ENCODE measurements at places on chromosomes 2 and 18.

DNA sequence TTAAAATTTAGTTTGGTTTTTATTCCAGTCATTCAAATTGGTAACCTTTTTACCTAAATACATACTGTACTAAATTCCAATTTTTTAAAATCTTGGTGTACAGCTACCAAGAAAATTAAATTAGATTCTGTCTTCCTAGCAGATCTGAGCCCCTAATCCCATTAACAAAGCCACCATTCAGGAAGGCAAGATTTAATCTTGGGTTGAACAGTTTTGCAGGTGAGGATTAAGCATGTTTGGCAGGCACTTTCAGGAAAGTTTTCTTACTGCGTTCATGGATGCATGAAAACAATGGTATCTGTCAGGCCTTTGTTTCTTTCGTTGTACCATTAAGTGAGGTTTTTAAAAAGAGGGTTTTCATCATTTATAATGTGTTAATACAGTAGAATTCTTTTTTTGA is 32.8 kb downstream of the ITPRID2 start:
- no peak for DNase-seq
- H3K4me3 ChIP-seq = no peak overlapping the region
- peaks cover 29% of the 10 kb centered on the region for H3K36me3 ChIP-seq
- H3K27ac ChIP-seq = no peak overlapping the region
- peaks cover 2% of the 10 kb centered on the region for H3K4me1 ChIP-seq

GRCh38 chr2:27014771-27015433 is 17.9 kb upstream of the TMEM214 start:
- H3K4me1 ChIP-seq = no peaks in the 10 kb centered on the region
- no peak for DNase-seq
- no peak overlapping the region for H3K4me3 ChIP-seq
- peaks cover 2% of the 10 kb centered on the region for H3K27me3 ChIP-seq
- H3K27ac ChIP-seq = no peak overlapping the region
- H3K36me3 ChIP-seq = no peaks in the 10 kb centered on the region

DNA sequence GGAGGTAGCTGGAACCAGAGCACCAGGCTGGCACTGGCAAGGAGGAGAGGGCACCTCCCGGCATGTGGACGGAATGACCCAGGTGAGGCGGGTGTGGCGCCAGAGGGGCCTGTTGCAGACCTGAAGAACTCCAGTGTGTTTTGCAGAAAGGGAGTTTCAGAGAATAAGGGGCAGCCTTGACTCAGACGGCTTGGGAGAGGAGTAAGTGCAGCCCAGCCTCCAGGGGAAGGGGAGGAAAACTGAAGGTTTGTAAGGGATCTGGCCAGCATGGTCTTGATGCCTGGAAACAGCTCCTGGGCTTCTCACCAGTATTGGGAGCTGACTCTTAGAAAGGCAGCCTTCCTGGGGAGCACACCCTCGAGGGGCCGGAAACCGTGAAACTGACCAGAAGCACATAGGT is 101.1 kb downstream of the AGAP1 start:
- H3K36me3 ChIP-seq = no peaks in the 10 kb centered on the region
- H3K4me1 ChIP-seq = no peaks in the 10 kb centered on the region
- H3K27me3 ChIP-seq = peaks cover 3% of the 10 kb centered on the region
- H3K27ac ChIP-seq = no peak overlapping the region

DNA sequence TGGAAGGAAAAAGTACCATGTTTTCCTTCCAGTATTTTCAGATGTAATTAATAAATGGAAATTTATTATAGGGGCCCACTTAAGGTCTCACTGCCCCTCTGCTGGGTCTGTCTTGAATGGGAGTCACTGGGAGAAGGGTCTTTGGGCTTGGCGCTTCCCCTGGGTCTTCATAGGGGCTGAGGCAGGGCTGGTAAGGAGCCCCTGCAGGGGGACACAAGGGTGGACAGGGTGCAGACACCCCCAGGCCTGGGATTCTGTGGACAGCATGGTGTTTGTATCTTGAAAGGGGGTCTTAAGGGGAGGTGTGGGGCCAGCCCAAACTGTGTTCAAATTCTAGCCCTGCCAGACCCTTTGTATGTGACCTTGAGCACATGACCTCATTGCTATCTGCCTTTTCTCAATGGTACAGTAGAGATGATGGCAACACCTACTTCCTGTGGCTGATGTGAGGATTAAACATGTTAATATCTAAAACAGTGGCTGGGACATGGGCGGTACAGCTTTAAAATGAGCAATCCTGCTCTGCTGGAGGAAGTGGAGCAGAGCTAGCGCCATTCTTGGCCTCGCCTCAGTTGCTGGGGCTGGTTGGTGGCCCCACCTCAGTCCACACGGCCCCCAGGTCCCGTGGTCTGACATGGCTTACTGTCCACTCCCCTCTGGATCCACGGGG is 71.6 kb downstream of the GNAL start:
- H3K4me1 ChIP-seq = peaks cover 17% of the 10 kb centered on the region
- DNase-seq = peak; percentile 61
- peak overlapping the region; percentile 87 for H3K27ac ChIP-seq

DNA sequence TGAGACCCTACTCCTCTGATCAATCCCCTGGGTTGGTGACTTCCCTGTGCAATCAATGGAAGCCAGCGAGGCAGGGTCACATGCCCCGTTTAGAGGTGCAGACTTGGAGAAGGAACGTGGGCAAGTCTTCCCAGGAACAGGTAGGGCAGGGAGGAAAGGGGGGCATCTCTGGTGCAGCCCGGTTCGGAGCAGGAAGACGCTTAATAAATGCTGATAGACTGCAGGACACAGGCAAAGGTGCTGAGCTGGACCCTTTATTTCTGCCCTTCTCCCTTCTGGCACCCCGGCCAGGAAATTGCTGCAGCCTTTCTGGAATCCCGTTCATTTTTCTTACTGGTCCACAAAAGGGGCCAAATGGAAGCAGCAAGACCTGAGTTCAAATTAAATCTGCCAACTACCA is 821 bp upstream of the PROC start:
- peaks cover 13% of the 10 kb centered on the region for H3K4me1 ChIP-seq
- H3K36me3 ChIP-seq = no peaks in the 10 kb centered on the region
- no peak for DNase-seq
- H3K4me3 ChIP-seq = peak overlapping the region; percentile 23

GRCh38 chr2:217568289-217568971 is 434.4 kb downstream of the TNS1 start:
- no peak overlapping the region for H3K4me3 ChIP-seq
- DNase-seq = no peak
- peaks cover 9% of the 10 kb centered on the region for H3K36me3 ChIP-seq
- no peaks in the 10 kb centered on the region for H3K4me1 ChIP-seq
- peaks cover 9% of the 10 kb centered on the region for H3K27me3 ChIP-seq
- no peak overlapping the region for H3K27ac ChIP-seq

DNA sequence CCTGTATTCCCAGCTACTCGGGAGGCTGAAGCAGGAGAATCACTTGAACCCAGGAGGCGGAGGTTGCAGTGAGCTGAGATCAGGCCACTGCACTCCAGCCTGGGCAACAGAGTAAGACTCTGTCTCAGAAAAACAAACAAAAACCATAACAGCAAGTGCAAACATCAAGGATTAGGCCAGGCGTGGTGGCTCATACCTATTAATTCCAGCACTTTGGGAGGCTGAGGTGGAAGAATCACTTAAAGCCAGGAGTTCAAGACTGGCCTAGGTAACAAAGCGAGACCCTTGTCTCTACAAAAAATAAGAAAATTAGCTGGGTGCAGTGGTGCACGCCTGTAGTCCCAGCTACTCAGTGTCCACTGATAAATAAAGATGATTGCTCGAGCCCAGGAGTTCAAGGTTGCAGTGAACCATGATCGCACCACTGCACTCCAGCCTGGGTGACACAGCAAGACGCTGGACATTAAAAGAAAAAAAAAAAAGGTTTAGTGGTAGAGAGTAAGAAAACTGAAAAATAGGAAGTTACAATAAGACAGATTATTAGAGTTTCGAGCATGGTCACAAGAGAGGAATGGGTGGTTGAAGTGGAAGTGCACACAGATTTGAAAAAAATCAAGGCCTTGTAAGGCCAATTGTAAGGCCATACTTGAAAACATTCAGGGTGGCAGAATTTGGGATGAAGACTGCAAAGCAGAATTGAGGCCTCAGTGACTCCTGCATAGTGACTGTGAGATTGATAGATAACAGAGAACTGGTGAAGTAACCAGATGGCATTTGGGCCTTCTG is 6.4 kb upstream of the KCMF1 start:
- H3K4me1 ChIP-seq = peaks cover 58% of the 10 kb centered on the region
- peaks cover 20% of the 10 kb centered on the region for H3K36me3 ChIP-seq
- H3K27me3 ChIP-seq = peaks cover under 1% of the 10 kb centered on the region

DNA sequence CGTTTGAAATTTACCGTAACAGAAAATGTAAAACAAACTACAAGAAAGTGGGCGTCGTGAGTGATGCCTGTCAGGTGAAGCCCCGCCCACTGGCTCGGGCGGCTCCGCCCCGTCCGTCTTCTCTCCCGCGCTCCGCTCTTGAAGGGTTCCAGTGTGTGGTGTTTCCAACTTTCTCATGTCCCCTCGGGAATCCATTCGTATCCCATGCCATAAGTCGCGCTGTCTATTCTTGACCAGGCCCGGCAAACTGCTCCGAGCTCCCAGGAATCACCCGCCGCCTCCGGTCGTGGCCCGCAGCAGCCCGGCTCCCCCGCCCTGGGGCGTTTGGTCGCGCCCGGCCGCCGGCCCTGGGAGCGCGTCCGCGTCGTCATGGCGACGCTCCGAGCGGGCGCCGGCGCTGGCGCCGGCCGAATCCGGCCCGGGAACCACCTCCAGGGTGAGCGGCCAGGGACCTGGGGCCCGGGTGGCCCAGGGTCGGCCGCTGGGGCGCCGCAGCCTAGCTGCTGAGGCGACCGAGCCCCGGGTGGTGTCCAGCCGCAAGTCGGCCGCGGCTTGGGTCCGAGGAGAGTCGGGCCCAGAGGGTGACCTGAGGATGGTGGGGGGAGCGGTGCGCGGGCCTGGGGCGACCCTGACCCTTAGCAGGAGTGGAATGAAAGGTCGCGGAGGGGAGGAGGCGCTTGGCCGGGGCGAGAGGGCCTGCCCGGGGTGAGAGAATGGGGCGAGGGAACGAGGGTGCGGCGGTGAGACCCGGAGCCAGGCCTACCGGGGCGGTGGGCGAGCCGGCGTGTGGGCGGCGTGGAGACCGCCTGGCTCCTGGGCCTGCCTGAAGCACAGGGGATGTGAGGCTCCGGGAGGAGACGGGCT is at the start of gene CFAP221:
TSS of gene CFAP221 (plus strand) at position 375 of the 864 bp plus-strand sequence. CDS start 1,683 bp downstream, outside the sequence.
- H3K36me3 ChIP-seq = peaks cover 4% of the 10 kb centered on the region

DNA sequence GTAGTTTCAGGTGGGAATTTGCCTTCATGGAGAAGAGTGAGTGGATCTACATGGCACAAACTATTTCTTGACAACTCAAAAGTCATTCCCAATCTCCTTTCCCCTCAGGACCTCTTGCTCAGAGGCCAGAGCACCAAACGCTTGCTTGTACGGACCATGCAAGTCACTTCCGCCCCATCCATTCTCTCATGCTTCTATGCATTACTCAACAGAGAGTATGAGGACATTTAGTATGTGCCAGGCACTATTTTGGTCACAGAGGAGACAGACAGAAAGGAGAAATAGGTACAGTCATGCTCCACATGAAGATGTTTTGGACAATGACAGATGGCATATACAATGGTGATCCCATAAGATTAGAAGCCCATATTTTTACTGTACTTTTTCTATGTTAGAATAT is 117.5 kb downstream of the ACTR3 start:
- peaks cover 6% of the 10 kb centered on the region for H3K27me3 ChIP-seq
- H3K36me3 ChIP-seq = peaks cover 3% of the 10 kb centered on the region
- H3K27ac ChIP-seq = no peak overlapping the region

GRCh38 chr2:207768168-207768865 is 1.4 kb downstream of the FZD5 start:
- peaks cover 31% of the 10 kb centered on the region for H3K4me1 ChIP-seq
- peak overlapping the region; percentile 91 for H3K4me3 ChIP-seq
